NCI-H446 treated with DMSO at 0.1 percent for 48 hours (cell line): ENCODE measurements at places on chromosomes 7 and 10.

GRCh38 chr10:48289501-48290238 lies 15.2 kb upstream of the FRMPD2 start:
- no peak for DNase-seq

DNA sequence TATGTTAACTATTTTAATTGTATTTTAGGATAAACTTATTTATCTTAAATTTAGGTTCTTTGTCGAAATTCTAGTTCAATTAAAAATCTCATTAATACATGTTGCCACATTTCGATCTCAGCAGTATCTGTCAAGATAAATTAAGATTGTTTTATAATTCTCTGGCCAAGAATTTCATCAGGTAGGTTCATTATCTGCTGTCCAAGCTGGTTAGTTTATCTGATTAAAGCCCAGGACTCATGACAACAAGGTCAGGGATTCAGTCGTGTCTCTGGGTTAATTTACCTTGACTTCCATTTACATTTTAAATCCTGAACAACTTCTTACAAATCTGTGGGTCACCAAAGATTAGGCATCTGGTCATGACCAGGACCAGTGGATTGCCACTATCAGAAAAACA lies 7.6 kb downstream of the STEAP4 start:
- DNase-seq, result no peak

GRCh38 chr10:29926693-29927048 lies 132.7 kb downstream of the JCAD start:
- no peak for DNase-seq

- DNase-seq, result no peak
These were observed 14.1 kb upstream of the ZC3HAV1L start for GRCh38 chr7:139049936-139050335.

GRCh38 chr10:282294-283139 lies 147.3 kb downstream of the ZMYND11 start:
- no peak for DNase-seq

GRCh38 chr7:120184866-120185265 lies 88.1 kb upstream of the KCND2 start:
- DNase-seq, result no peak

DNA sequence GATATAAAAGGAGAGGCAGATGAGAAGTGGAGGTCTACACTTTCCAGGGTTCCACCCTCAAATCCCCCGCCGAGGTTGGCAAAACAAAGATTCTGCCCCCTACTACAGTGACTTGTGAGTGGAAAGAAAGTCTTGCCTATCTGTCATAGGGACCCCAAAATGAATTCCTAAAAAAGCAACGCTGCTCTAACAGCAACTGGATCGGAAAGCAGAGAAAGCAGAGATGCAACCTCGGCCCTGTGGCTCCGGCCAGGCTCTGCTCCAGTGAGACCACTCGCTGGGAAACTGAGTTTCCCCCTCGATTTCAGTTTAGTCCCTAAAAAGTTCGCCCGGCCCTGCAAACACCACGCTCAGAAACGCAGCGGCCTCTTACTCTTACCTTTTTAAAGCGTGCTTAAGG lies 297.9 kb upstream of the NFE2L3 start:
- DNase-seq, result no peak

DNA sequence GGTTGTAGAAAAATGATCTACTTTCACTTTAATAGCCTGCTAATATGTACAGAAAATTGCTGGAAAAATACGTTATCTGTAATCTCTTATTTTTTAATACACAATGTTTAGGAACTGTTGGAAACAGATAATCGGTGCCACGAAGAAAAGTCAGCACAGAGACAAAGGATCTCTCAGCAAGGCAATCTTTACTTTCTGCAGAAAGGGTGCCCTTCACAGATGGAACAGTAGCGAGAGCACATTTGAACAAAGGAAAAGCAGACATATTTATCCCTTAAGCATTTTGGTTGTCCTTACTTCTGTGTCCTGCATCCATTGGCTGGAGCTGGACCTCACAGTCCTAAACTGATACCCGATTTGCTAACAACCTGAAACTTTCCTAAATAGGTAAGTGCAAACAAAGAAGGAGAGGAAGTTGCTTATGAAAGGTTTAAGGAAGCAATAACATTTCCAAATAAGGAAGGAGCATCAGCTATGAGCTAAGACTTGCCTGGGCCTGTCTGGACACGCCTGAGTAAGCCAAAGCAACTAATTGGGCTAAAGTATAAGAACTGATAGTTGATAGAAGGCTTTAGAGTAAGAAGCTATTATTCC lies 640.0 kb downstream of the SH2D4B start:
- DNase-seq, result no peak

DNA sequence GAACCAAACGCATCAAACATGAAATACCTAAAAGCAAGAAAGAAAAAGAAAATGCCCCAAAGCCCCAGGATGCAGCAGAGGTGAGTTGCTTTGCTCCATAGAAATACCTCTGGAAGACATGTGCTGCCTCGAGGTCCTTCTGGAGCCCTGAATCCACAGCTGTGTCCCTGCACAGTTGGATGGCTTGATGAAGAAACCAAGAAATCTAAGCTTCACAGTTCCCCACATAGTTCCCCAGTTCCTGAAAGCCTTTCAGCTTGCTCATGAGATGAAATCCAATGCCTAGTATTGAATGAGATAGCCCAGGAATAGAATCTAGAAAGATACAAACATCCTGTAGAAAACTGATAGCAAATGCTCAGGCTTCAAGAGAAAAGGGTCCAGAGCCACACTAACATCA lies 182.8 kb downstream of the RTKN2 start:
- DNase-seq, result no peak

GRCh38 chr7:44541-44896 lies 147.9 kb upstream of the FAM20C start:
- no peak for DNase-seq

DNA sequence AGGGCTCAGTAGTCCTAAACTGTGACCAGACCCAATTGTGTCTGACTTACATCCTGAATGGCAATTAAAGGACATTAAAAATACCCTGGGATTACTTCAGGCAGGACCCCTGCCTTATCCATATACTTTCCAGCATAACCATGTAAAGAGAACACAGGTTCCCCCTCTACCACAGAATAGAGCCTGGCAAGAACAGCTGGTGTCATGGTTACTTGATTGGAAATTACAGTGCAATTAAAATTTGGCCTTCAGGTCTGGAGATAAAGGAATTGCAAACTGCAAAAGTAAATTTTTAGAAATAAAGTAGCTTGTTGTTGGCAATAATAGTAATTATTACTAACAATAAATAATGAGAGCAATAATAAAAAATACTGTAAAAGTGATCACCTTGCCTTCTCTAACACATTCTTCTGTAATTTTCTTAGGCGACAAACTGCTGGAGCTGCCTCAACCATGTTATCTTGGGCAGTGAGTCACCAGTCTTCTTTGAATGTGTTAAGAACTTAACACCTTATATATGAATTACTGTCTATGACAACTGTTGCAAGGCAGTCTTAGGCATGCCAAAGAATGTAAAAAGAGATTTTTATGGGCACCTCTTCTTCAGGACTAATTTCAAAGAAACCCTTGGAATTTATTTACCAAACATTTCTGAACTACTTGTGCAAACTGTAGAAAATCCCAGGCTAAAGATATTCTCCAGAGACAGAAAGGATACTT lies 53.7 kb downstream of the HIBADH start:
- DNase-seq, result no peak

DNA sequence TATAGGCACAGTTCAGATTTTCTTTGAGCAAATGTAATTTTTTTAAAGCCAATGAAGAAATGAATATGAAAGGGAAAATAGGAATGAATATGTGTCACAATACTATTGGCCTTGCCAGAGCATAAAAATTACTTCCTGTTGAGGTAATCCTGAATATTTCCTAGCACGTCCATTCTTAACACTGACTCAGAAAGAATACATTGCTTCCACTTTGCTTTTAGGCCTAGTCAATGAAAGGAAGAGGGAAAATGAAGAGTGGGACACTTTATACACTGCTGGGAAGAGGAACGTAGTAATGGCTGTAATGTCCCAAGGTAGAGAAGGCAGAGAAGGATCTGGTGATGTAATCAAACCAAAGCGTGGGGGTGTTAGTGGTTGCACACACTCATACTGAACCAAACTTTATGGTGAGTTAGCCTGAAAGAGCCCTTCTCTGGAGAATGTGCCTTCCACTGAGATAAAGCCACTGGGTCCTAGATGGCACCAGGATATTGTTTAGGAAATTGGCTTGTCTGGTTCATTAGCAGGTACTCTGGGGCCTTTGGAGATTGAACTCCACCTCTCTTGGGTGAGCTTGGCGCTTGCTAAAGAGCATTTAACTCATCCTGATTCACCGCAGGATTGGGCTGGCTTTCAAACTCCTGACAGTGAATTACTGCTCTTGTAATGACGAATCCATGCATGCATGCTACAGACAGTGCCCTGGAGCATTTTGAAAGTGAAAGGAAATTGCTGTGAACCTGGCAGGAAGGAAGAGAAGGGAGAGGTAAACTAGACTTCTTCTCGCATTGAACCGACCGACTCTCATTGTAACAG lies 254.9 kb downstream of the KIAA1217 start:
- no peak for DNase-seq

GRCh38 chr7:18513343-18513742 lies 17.8 kb downstream of the HDAC9 start:
- no peak for DNase-seq

GRCh38 chr7:82268632-82269031 lies 174.9 kb downstream of the CACNA2D1 start:
- no peak for DNase-seq

DNA sequence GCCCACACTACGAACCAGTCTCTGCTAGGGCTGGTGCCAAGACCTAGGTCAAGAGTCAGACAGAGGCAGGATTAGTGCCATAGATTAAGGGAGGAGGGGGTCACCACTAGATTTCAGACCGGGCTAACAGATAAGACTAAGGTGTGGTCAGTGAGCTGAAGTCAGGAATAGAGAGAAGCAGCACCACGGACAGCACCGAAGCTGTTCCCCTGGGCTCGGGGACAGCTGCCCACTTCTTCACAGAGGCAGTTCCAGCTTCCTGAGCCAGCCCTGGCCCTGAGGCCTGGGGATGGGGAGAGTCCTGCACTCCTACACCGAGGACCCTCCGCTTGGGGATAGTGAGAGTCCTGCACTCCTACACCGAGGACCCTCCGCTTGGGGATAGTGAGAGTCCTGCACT lies 11.2 kb upstream of the JAKMIP3 start:
- DNase-seq, result no peak

DNA sequence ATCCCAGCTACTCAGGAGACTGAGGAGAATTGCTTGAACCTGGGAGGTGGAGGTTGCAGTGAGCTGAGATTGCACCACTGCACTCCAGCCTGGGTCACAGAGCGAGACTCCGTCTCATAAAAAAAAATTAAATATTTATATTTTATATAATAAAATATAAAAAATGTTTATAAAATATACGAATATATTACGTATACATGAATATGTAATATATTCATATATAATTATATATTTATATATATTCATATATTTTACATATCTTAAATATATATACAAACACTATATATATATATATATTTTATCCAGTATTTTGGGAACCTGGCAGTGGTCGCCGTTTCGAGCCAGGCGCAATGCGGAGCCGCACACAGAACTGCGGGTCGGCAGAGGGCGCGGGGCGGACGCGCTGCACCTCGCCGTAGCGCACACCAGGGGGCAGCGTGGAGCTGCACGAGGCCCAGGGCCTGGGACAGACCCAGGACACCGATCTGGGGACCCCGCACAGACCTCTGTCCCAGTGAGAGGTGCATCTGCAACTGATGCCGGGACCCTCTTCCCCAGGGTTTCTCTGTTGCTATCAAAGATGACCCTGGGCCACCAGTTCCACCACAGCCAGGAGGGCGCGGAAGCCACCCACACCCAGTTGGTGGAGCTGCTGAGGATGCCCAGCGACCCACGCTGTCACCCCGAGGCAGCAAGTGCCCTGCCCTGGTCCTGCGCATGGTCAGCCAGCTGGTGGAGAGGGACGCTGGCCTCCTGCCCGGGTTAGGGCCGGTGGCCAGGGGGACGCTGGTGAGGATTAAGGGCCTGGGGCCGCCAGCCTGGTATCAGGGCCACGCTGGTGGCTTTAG lies 22.7 kb downstream of the AP5Z1 start:
- no peak for DNase-seq

DNA sequence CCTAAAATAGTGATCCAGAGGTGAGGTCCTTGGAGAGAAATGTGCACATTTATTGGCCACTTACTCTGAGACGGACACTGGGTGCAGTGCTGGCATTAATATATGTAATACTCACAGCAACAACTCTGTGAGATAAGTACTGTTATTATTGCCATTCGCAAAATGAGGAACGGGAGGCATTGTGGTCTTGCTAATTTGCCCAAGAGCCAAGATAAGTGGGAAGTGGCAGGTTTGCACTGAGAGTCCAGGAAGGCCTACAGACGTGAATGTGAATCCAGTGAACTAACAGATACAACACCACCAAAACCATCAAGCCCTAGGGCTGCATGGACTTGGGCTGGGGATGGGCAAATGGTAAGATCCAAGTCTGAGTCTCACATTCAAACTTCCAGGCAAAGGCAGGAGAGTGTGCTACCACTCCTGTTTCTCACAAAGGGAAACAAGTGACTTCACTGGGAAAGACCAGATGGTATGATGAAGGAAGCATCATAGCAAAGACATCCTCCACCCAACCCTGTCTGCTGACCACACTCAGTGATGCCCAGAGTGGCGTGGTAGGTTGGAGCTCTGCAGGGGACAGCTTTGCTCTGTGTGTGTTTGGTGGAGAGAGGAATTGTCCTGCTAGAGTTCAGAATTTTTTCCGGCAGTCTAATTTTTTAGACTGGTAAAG lies 19.2 kb downstream of the TMEM273 start:
- DNase-seq, result no peak

- no peak for DNase-seq
These were observed 7.7 kb downstream of the DDX56 start for GRCh38 chr7:44565795-44566559.

GRCh38 chr7:110600956-110601355 lies 490.0 kb upstream of the LRRN3 start:
- DNase-seq, result peak; percentile 48

- DNase-seq, result no peak
These were observed 46.7 kb downstream of the TNS3 start for GRCh38 chr7:47535035-47535703.
